ENCODE measurements at places on chromosomes 16 and 17.

- peak; percentile 51 for DNase-seq
Observed at GRCh38 chr16:86761111-86762031, 183.0 kb downstream of the FOXL1 start.

GRCh38 chr17:373613-374230, 21.1 kb upstream of the RPH3AL start:
- DNase-seq: no peak

- no peak for DNase-seq
Observed at GRCh38 chr16:88705076-88705684, 1.0 kb downstream of the RNF166 start.

DNA sequence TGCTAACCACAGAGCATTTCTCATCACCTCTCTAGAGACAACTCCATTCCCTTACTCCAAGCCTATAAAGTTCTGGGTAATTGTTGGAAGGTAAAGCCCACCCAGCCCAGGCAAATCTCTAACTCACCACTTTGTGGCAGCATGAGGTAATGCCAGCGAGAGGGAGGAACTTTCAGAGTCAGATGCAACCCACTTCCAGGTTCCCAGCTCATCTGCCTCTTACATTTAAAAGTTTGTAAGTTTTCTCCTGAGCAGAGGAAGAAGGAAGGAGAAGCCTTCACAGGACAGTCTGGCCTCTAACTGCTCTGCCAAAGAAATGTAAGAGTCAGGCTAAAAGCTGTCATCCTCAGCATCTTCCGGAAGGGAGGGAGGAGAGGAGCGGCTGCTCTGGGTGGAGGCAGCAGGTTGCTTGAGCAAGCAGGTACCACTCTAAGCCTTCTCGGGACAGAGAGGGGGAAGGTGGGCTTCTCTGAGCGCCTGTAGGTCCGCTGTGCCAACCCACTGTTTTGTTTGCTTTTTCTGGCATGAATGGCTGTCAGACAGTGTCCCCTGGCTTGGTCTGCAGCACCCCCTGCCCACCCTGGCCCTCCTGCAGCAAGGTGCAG, 1.0 kb downstream of the ZNF319 start:
- peak; percentile 50 for DNase-seq

- DNase-seq: no peak
Observed at GRCh38 chr17:50354776-50355175, 8.8 kb downstream of the XYLT2 start.

GRCh38 chr17:37059493-37059892, 110.7 kb downstream of the AATF start:
- no peak for DNase-seq

- no peak for DNase-seq
Observed at GRCh38 chr17:82457073-82457928, 1.2 kb upstream of the NARF start.

GRCh38 chr16:11169641-11170040, 86.4 kb downstream of the SOCS1 start:
- no peak for DNase-seq

GRCh38 chr16:14007450-14007849, 63.7 kb upstream of the MRTFB start:
- no peak for DNase-seq

GRCh38 chr17:76822184-76822778, 45.9 kb upstream of the MGAT5B start:
- DNase-seq: no peak

DNA sequence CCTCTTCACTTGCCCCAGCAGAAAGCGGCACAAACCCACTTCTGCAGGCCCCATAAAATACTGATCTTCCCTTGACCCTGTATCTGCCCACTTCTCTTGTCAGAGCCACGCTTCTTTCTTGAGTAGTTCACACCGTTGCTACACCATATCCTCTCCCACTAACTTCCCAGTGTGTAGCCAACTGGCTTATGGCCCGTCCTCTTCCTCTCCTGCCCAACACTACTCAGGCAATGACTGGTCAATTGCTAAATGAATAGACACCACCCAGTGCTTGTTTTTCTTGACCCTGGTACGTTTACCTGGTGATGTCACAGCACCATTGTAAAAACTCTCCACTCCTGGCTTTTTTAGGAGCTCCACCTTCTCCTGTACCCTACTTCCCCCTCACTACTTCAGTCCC, 86.9 kb downstream of the NDEL1 start:
- no peak for DNase-seq

GRCh38 chr16:183005-183404, 2.7 kb downstream of the HBQ1 start:
- no peak for DNase-seq

DNA sequence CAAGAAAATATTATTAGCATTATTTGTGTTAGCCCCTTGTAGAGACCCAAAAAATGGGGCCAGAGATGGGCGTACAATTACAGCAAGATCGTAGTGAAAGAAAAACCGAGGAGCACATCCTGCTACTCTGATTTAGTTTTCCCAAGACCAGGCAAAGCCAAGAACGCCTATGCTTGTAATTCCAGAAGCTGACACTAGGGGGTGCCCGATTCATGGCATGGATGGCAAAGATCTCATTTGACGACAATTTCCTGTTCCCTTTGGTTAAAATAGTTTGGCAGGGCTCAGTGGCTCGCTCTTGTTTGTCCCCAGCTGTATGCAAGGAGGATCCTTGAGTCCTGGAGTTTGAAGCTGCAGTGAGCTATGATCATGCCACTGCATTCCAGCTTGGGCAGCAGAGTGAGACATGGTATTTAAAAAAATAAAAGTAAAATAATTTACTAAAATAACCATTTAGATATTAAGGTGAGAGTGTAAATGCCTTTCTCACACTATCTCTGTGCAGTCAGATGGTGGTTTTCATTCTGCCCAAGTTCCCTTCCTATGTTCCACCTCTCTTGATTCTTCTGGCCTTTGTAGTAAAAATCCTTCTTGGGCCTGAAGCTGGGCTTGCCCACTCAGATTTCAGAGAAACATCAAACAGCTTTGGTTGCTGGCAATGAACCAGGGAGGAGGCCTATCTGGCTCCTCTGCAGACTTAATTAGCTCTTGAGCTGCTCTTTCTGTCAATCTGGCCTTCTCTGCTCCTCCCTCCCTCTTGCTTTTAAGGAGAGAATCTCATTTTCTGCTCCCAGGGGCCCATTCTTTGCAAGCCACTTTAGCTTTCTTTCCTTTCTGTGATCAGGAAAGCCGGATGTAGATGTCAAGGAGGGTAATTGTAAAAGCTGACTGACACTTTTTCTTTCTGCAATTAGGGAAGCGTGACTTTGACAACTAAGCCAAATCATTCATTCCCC, 31.2 kb downstream of the TMEM238L start:
- peak; percentile 31 for DNase-seq

- DNase-seq: no peak
Observed at GRCh38 chr17:76120658-76121008, 17.0 kb upstream of the EXOC7 start.

- no peak for DNase-seq
Observed at GRCh38 chr16:68009157-68009735, 6.5 kb downstream of the DPEP2NB start.

DNA sequence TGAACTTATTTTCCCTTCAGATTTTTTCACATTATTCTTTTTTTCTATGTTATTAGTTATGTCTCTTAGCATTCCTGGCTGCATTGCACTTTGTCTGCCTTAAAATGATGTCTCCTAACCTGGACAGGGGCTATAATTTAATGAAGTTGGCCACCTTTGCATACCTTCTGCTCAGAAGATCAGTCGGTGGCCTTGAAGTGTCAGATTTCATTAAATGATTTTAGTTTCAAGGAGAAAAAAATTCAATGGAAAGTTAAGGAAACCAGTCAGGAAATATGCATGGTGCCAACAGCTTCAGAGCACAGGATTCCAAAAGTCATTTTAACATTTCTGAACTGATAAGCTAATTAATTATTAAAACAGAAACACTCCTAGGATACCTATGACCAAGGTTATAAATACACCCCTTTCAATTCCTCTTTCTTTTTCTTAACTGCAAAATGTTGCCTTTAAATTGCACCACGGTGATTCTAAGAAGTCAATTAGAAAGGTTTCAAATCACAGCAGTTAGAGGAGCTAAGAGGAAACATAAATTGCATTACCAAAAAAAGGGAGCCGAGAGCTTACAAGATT, 533.4 kb downstream of the KCNJ2 start:
- DNase-seq: no peak

GRCh38 chr17:36689089-36689667, 87.8 kb downstream of the MRM1 start:
- DNase-seq: no peak
